ENCODE measurements at places on chromosomes 7 and 10.
A peak's percentile ranks its signal among the peaks of the same experiment; 100 is the strongest.

DNA sequence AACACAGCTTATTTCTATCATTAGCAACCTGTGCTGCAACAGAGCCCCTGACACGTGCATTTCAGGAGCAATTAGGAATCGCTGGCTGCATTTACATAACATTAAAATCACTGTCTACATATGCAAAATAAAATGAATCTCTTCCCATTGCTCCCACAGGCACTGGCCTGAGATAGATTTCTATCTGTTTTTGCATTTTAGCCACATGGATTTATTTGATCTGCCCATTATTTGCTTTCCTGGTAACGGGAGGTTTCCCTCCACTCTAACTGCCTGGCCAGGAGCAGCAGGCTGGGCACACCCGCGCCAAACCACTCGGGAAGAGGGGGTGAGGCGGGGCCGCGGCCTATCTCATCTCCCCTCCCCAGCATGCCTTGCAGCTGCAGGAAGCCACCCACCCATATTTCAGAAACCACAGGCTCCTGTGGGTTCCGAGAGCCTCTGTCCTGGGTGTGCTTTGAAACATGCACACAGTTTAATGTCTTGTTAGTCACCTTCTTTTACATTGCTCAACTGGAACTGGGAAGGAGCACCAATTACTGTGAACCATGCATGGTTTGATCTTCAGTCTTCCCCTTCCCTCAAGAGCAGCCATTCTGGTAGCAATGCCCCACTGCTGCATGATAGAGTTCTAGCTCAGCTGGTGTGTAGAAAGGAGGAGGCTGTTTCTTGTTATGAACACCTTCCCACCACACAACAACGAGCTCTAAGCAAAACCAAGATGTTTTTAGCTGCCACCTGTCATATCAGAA is 37.7 kb upstream of the IKZF1 start:
- no peak for DNase-seq

DNA sequence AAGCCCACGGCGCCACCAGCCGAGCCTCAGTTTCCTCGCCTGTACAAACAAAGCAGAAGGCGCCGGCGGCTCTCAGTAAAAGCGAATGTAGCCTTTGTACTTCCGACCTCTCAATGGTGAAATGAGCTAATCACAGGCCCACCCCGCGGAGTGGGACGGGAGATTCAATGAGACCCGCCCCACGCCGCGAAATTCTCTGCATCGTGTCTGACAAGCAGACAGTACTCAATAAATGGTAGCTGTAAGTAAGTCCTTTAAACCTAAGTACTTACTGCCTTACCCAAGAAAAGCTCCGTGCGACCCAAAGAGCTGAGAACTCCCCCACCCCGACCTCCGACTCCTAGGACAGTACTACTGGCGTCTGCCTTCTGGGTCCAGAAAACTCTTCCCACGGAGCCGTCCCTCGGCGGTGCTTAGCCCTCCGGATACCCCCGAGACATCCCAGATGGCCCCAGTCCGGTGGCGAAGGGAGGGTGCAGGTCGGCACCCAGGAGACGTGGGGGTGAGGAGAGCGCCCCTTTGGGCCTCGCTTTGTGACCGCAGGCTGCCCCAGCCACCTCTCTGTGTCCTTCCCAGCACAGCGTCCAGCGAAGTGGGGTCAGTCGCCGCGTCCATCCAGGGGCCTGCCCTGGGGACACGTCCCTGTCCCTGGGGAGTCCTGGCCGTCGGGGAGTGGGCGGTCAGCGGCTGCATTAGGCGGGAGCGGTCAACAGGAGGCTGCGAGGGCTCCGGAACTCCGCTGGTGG is 972 bp upstream of the CXCL12 start:
- no peak for DNase-seq

DNA sequence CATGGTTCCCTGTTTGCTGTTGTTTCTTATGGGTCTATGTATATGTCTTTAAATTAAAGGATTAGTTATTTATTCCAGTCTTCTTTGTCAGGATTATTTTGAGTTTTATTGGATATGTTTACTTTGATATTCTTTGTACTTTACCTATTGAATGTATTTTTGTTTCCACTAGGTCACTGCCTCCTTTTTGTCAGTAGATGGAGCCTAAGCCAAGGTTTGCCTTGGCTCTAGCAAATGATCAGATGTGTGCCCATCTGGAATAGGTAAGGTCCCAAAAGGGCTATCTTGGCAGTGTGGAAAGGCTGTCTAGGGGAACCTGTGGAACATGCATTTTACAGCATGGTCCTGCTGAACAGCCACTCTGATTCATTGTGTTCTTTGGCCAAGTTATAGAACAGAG is 337.3 kb upstream of the GHITM start:
- no peak for DNase-seq

GRCh38 chr10:133350283-133350949 is 3.2 kb downstream of the PRAP1 start:
- DNase-seq: no peak

GRCh38 chr7:45242698-45243097 is 85.1 kb downstream of the RAMP3 start:
- no peak for DNase-seq

GRCh38 chr7:114051871-114052331 is 133.1 kb upstream of the PPP1R3A start:
- DNase-seq: no peak

DNA sequence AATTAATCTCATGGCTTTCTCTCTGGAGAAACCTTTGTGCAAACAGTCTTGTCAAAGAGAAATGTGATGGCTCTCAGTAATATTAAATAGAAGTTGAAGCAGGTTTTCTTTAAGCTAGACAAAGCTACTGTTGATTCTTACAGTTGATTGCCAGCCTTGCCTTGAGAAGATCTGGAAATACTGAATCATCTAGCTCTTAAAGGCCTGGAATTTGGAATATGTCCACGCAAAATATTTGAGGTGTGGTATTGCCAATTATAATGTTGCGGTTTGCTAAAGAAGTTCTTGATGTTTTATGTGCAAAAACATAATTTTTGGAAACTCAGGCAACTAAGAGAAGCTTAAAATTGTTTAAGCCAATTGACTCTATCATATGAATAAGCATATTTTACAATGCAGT is 371.9 kb downstream of the PHF14 start:
- no peak for DNase-seq

GRCh38 chr7:108479751-108480150 is 23.5 kb upstream of the NRCAM start:
- no peak for DNase-seq

GRCh38 chr7:105387508-105388355 is 989 bp downstream of the SRPK2 start:
- peak; percentile 27 for DNase-seq

GRCh38 chr7:43121973-43122372 is 9.5 kb downstream of the HECW1 start:
- DNase-seq: no peak

DNA sequence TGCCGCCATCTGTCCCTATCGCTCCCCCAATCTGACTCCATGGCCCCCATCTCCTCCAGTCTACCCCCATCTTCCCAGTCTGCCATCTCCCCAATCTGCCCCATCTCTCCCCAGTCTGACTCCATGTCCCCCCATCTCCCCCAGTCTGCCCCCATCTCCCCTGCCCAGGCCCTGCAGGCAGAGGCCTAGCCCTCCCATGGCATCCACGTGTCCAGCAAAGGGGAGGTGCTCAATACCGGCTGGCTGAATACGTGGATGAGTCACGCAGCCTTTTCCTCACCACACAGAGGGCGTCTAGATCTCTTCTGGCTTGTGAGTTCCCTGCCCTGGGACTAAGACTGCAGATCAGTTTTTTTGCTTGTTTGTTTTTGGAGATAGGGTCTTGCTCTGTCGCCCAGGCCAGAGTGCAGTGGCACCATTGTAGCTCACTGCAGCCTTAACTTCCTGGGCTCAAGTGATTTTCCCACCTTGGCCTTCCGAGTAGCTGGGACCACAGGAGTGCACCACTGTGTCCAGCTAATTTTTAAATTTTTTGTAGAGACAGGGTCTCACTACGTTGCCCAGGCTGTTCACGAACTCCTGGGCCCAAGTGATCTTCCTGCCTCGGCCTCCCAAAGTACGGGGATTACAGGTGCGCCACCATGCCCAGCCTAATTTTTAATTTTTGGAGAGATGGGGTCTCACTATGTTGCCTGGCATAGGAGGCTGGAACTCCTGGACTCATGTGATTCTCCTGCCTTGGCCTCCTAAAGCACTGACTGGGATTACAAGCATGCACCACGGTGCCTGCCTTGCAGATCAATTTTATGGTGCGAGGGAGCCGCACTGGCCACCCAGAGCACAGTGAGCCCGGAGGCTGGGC is 15.3 kb upstream of the GPR146 start:
- peak; percentile 63 for DNase-seq

DNA sequence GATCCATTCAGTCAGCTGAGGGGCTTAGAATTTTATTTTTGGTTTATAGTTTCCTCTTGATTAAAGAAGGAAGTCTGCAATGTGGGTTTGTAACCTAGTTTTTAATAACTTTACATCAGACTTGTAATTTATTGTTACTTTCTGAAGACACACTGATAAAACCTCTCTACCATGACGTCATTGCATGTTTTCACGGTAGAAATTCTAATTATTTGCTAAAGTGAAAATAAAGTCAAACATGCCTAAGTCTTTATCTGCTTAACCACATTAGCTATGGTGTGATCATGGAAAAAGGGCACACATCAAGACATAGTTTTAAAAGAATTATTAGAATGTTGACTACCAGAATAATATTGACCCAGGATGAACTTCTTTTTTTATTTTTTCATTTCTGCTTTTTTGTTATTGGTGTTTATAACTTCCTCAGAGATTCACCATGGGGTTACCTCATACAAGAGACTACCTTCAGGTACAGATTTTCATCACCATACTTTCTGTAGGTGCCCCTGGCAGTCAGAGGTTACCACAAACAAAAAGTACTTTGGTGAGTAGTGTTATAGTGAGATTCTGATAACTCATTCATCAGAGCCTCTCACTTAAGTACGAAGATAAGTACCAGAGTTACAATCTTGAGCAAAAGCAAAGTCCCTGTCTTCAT is 7.0 kb upstream of the PANK1 start:
- no peak for DNase-seq

GRCh38 chr10:84137811-84138210 is 1.5 kb upstream of the GHITM start:
- DNase-seq: no peak

GRCh38 chr10:34522546-34522945 is 292.6 kb downstream of the PARD3 start:
- no peak for DNase-seq

GRCh38 chr7:142883571-142884285 is 1.8 kb downstream of the TRPV6 start:
- no peak for DNase-seq

GRCh38 chr7:34823650-34824258 is 165.7 kb downstream of the NPSR1 start:
- DNase-seq: peak; percentile 49

- DNase-seq: no peak
Observed at GRCh38 chr10:61987537-61987936, 86.0 kb downstream of the ARID5B start.

- no peak for DNase-seq
Observed at GRCh38 chr7:159094023-159094740, 50.5 kb downstream of the VIPR2 start.

DNA sequence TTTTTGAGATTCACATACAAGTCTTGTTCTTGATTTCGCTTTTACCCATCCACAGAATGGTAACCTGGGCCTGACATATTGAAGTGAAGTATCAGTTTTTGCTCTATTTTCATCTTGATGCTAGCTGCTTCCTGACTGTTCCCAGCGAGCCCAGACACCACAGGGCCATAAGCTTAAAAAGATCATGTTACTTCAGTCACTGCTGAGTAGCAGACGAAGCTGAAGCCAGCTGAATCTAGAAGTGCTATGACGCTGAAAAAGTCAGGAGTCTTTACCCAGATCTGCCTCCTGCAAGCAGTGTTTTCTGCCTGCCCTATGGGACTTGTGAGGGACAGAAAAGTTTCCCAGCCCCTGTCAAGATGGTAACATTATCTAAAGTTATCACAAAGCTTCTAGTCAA is 2.7 kb upstream of the PRXL2A start:
- DNase-seq: no peak

GRCh38 chr7:141012044-141012685 is 2.6 kb downstream of the MRPS33 start:
- DNase-seq: peak; percentile 71

DNA sequence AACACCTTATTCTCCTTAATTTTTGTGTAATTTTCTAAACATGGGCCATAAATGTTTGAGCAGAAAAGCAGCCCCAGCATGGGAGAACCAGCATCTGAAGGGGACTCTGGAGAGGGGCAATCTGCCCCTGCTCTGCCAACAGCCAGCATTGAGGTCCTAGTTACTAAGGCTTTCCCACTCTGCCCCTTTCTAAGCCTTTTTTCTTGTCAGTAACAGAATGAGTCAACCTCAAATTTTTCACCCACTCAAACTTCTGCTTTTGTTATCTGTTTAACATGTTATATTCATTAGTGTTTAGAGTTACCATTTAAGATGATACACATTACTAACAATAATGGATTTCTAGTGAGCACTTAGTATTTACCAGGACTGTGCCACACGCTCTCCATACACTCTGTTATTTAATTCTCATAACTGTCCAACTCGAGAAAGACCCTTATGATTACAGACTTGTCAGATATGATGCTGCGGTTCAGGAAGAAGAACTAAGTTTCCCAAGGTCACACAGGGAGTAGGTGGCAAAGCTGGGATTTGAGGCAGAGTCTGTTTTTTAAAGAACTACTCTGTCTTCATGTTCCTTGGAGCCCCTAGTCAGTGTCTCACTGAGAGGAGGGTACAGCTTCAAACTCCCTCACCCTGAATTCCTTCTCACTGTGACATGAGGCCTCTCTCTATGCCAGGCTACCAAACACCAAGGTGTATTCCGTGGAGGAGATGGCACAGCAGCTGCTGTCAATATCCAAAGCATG is 19.9 kb upstream of the GPAM start:
- no peak for DNase-seq

DNA sequence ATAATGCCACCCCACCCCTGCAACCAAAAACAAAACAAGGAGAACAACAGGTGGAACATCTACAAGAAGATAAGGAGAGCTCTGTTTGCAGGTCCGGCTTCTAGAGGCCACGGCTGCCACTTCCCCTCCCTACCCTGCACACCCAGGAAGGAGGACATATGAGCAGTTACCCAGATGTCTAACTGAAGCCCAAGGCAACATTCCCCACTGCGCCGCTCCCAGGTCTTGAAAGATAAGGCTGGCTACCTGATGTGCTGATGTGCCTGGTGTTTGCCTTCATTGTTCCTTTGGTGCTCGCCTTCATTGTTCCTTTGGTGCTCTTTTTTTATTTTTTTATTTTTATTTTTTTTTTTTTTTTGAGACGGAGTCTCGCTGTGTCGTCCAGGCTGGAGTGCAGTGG is 21.0 kb downstream of the HPS6 start:
- DNase-seq: no peak

GRCh38 chr7:101565601-101566209 is 63.4 kb downstream of the MYL10 start:
- DNase-seq: no peak

All from NCI-H774 (cell line).